NCI-H2029 (cell line): ENCODE measurements at places on chromosomes 6 and 20.

- no peak for DNase-seq
Measured at GRCh38 chr6:277746-278145, 14.5 kb upstream of the DUSP22 start.

DNA sequence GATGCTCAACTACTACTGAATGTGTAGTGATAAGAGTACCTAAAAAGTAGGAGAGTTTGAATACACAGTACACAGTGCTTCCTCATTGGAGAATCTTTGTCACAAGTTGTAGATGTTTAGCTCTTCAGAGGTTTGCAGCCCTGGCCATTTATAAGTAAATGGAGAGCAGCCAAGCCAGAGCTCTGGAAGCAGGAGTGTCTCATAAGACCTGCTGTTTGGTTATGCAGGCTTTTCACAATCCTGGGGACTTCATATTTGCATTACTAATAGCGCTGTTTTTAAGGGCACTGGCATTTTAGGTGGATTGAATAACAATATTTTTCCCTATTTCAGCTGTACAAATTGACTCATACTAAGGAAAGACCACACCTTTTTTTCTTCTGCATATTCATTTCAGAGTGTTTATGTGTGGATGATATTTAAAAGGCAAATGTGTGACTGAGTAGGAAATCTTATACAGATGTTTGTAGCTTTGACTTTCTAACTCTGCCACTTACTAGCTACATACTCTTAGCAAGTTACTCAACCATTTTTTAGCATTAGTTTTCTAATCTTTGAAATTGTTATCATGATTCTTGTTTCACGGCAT lies 730.5 kb upstream of the MAP3K7 start:
- DNase-seq: no peak

- DNase-seq: no peak
Measured at GRCh38 chr6:39929733-39930461, 4.4 kb downstream of the MOCS1 start.

- no peak for DNase-seq
Measured at GRCh38 chr6:53067849-53068361, 2.7 kb downstream of the FBXO9 start.

DNA sequence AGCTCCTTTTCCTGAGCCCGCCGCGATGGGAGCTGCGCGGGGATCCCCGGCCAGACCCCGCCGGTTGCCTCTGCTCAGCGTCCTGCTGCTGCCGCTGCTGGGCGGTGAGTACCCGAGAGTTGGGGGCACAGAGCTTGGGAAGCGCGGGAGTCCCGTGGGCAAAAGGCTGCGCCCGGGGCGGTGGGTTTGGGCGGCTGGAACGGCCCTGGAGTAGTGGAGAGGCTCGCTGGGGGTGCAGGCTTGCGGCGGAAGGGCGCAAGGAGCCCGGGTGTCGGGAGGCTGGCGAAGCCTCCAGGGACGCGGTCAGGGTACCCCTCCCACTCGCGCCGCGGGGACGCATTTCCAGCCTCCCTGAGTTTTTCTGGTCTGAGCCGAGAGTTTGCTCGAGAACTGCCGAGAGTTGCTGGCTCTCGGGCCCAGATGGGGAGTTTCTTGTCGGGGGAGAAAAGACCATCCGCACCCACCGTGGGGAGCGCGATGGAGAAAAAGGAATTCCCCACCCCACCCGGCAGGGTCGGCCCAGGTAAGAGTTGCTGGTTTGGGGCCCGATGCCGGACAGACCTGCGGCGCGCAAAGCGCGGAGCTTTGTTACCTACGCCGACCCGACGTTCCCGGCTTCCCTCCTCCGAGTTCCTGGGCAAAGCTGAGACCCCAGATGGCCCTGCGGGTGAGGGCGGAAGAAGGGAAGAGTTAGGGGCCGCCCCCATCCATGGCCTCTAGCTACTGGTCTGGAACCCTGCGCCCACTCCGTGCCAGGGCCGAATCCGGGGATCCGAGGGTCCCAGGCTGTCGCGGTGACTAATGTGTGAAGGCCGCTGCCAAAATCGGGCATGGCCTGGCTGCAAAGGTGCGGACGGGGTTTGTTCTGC lies 584 bp downstream of the PTK7 start:
- DNase-seq: no peak

DNA sequence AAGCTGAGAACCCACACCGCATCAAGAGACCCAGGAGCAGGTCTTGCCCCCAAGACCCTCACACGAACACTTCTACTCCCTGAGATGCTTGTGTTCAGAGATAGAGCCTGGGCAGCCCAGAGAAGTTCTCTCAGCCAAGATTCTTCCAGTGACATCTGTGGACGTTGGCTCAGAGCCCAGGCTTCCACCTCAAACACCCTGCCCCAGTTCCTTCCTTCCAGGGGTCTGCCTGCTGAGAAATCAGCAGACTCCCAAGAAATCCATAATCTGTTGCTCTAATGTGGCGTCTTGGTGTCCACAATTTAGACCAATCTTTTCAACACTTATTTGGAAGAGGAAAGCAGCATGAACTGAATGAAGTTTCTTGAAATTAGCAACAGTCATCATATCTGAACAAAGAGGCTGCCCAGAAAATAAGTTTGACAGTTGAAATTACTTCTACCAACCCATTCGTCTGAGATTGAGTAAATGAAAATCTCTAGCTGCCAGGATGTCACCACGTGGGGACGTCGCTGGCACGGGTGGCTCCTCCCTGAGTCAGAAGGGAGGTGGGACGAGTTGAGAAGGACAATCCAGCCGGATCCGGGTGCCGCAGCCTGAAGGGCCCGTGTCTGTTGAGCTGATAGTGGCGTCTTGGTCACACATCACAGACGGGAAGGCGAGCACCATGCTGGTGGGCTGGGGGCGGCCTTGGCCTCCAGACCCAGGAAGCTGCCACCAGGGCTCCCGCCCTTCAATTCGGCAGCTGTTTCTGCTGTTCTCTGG lies 400.9 kb downstream of the TAF4 start:
- no peak for DNase-seq

- no peak for DNase-seq
Measured at GRCh38 chr20:4383961-4384360, 337.7 kb upstream of the PRND start.

- no peak for DNase-seq
Measured at GRCh38 chr6:39273406-39273821, 40.8 kb downstream of the KCNK17 start.

- no peak for DNase-seq
Measured at GRCh38 chr6:42769051-42769450, 12.8 kb upstream of the BICRAL start.

GRCh38 chr20:14055127-14055742 lies 59.9 kb downstream of the MACROD2 start:
- peak; percentile 40 for DNase-seq

DNA sequence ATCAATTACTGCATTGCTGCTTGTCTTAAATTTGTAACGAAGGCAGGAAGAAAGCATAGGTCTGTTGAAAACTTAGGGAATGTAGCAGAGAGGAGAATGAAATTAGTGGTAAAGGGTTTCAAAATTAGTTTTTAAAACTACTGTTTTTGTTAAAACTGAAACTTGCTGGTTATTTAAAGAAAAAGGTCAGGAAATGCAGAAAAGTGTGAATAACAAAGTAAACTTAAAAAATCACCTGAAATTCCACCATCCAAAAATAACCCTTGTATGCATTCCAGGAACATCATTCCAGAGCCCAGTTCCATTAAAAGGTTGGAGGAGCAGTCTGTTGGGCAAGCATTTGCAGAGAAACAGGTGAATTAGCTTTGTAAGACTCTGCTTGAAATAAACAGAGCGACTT lies 3.1 kb upstream of the MOXD1 start:
- no peak for DNase-seq

- DNase-seq: no peak
Measured at GRCh38 chr6:30819297-30819917, 64.9 kb upstream of the DDR1 start.

GRCh38 chr20:38172408-38172807 lies 7.3 kb upstream of the TGM2 start:
- no peak for DNase-seq

DNA sequence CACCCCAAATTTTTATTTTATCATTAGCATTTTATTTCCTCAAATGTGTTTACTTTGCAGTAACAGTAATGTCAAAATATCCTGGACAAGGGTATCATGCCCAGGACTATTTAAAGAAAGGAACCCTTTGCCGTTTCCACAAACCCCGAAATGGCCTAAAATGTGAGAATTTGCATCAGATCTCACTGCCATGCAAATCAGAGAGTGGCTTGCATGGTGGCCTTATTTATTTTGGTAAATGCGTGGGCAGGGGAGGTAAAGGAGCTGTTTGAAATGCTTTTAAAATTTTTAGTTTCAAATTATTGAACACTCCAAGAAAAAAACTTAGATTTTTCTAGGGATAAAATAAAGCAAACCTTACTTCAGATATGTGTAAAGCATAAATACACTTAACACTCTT lies 43.8 kb downstream of the ADAT2 start:
- DNase-seq: no peak

DNA sequence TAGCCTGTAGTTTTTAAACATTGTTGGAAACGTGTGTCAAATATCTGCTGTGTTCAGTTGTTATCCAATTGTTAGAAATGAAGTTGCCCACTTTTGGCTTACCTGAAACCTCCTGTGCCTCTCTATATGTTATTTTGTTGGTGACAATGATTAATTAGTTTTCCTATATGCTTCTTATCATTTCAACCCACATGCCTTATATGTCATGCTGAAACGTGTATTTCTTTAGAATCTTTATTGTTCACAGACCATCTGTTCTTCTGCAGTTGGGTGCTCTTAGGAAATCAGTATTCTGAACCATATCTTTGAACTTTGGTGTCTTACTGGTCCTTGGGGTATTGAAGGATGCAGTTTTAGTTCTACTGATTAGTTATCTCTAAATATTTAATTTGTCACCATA lies 91.2 kb upstream of the SCGN start:
- DNase-seq: no peak

GRCh38 chr20:63498960-63499337 lies at the start of gene EEF1A2:
Gene EEF1A2 (minus strand): TSS chr20:63499083. CDS start chr20:63497763, 1,320 bp downstream.
- DNase-seq: no peak

DNA sequence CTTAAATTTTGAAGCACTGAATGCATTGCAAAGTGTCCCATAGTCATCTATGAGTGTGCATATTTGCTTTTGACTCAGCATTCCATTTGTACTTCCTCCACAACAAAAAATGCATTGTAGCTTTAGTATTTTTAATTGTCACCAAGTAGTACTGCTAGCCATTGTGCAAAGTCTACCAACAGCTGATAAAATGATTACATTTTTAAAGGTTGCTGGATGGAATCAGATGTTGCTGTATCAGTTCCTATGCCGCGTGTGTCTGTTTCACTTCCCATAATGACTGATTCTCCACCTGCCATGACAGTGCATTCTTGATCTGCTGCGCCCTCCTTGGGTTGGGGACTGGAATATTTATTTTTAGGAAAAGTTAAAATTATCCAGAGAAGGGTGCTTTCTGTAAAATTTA lies 41.2 kb downstream of the SLX4IP start:
- no peak for DNase-seq

DNA sequence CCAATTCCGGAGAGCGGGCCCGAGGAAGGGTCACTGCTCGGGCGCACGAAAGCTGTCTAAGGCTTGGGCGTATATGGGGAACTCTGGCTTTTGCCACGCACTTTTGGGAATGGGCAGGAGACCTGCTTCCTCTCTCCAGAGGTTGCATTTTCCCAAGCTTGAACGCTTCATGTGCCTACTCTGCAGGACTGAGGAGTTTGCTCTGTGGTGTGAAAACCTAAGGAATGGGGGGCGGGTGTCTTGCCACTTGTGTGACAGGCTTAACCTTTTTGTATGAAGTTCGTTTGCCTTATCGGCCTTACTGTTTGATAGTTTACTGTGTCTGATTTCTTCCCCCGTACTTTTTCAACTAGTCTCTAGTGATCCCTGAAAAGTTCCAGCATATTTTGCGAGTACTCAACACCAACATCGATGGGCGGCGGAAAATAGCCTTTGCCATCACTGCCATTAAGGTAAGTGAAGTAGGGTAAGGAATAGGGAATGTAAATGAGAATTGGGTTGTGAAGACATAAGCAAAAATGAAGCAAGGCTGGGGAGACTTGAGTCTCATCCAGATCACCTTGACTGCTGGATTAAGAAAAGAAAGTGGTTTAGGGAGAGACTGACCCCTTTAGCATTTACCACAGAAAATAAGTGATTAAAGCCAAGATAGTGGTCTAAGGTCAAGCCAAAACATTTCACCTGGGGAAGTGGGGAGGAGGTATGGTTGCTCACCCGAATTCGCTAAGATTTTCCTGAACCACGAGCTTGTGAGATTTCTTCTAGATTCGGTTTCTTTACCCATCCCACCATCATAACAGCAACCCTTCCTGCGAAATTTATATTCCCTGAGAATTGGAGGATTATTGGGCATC lies 627 bp downstream of the RPS18 start:
- no peak for DNase-seq

DNA sequence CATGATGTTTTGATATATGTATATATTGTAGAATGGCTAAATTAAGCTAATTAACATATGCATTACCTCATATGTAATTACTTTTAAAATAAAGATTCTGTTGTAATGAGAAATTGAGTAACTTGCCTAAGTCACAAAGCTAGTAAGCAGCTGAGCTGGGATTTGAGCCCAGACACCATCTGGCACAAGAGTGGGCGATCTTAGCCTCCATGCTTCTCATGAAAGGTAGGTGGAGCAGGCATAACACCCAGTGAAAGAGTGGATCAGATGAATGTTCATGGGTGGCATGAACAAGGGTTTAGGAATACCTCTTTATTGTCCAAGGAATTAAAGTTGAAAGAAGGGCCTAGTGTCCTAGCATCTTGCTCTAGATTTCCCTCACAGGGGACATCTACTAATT lies 365.4 kb downstream of the TFAP2B start:
- no peak for DNase-seq

DNA sequence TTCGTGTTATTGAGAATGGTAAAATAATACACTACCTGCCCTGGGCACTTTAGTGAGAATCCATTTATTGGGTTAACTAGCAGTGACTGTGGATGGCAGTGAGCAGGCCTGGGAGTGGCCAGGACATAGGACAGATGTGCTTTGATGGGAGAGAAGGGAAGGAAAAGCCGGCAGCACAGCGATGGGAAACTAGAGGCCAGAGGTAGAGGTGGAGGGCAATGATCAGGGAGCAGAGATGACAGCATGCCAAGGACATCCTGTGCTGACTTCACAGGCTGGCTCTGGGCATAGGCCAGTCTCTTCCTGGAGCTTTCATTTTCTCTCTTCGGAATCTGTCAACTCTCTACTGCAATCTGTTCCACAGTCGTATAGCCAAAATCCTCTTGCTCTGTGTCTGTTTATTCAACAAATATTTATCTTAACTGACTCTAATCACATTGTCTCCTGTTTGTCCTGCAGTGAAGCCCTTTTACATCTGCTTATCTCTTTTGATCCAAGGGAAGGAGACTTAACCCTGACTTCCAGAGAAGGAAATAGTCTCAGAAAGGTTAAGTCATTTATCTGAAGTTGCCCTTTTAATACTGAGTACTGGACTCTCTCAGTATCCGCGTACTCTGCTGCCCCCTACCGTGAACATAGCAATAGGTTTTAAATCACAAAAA lies 18.4 kb upstream of the MMP24 start:
- DNase-seq: peak; percentile 72

DNA sequence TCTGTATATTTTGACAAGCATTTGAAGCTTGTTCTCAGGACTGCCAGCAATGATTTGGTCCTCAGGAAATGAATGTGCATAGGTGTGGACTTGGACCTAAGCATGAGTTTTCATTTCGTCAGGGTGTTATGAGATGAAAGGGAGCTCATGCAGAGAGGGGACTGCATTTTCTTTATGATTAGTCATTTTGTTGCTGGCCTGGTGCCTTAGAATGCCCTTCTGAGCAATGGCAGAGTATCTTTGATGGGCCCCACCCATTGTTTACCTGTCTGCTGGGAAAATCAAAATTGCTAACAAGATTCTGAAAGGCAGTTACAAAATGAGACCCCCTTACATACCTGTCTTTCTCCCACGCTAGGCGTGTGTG lies 51.5 kb upstream of the MTHFD1L start:
- no peak for DNase-seq
